Activated CD4-positive, alpha-beta T cell treated with anti-CD3 and anti-CD28 coated beads, Interleukin-10, Interleukin-2, amounts not matched to agents 100 ng/mL and 50 ng/mL, durations not matched to agents 16 hours and 8 hours (primary cell): ENCODE measurements at places on chromosomes 5 and 9.

- DNase-seq = no peak
Observed at GRCh38 chr5:171537923-171538537, 118.6 kb downstream of the FGF18 start.

DNA sequence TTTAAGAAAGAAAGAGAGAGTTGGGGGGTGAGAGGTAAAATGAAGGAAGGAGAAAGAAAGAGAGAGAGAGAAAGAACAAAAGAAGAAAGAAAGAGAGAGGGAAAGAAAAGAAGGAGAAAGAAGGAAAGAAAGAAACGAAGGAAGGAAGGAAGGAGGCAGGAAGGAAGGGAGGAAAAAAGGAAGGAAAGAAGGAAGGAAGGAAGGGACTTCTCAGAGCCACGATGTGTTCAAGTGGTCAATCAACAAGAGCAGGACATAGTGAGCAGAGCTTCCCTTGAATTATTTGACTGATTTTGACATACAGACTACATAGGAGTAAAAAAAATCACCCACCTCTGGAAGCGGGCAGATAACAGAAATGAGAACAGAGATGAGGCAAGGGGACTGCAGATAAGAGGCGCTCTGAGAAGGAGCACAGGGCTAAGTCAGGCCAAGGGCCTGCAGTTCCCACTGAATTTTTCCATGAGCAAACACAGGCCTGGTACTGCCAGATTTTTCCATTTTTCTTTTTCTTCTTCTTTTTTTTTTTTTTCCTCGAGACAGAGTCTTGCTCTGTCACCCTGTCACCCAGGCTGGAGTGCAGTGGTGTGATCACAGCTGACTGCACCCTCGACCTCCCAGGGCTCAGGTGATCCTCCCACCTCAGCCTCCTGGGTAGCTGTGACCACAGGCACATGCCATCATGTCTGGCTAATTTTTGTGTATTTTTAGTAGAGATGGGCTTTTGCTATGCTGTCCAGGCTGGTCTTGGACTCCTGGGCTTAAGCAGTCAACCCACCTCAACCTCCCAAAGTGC is 77.7 kb upstream of the IL17B start:
- no peak for DNase-seq

DNA sequence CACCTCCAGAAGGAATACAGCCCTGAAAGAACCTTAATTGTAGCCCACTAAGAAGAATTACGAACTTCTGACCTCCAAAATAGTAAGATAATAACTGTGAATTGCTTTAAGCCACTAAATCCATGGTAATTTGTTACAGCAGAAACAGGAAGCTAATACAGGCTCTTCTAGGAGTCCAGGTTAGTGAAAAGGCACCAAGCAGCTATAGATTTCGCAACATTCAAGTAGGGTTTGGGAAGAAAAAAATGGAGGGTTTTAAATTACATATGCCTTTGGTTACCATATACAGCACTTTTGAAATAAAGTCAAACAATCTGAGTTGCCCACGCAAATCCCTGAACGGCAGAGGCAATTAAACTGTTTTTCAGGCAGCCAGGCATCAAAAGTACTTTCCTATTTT is 1.7 kb upstream of the ACTL7A start:
- no peak for DNase-seq

DNA sequence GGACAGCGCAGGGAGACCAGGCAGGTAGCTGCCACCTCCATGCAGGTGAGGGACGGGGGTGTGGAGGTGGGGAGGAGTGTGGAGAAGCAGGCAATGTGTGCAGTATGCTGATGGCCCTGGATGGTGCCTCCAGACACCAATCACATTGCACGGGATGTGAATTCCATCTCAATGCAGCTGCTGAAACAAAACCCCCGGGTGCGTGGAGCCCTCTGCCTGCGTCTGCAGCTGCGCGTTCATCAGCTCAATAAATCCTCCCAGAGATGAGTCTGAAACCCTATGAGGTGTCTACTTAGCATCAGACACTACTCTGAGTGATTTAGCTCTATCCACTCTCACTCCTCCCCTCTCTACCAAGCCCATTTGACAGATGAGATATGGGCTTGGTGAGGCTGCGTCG is 10.3 kb downstream of the SOHLH1 start:
- DNase-seq = no peak

GRCh38 chr5:56054666-56055065 is 59.9 kb upstream of the IL6ST start:
- no peak for DNase-seq

DNA sequence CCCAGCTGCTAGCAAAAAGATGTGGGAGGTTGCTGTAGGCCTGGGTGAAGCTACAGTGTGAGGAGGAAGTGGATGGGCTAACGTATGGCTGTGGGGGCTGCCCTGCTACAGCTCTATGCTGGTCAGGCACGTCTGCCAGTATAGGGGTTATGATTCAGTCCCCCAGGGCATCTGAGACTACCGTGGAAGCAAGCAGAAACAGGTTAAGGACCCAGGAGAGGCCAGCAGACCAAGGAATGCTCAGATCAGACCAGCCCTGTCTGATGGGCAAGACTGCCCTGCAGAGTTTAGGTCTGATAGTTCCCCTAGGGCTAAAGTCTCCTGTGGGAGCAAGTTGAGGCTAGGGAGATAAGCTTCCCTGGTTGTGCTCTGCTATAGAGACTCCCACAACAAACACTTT is 416.1 kb upstream of the CTNND2 start:
- DNase-seq = no peak

DNA sequence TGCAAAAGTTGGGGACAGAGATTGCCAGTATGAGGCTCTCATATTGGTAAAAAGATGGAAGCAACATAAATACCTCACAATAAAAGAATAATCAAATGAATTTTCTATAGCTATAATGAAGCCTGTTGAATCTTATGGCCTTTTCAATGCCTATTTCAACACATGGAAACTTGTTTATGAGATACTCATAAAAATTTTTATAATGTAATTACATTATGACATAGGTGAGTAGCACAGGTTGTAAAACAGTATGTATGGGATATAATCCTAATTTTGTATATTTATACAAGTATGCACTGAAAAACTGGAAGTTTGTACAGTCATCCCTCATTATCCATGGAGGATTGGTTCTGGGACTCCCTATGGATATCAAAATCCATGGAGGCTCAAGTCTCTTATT is 21.2 kb upstream of the SEMA5A start:
- DNase-seq = no peak

DNA sequence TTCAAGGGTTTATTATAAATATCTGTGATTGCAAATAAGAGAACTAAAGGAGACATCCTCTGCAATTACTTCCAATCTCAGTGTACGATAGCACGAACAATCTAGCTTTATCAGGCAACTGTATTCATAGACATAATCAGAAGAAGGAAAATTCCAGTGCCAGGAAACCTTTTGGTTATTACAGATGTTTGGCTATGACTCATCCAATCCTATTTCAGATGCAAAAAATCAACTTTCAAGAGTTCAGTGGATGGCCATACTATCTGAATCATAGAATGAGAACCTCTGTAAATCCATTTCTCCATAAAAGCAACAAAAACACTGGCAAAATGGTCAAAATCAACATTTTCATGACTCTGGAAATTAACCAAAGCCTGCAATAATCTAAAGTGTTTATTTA is 37.9 kb downstream of the GAS1 start:
- DNase-seq = no peak

DNA sequence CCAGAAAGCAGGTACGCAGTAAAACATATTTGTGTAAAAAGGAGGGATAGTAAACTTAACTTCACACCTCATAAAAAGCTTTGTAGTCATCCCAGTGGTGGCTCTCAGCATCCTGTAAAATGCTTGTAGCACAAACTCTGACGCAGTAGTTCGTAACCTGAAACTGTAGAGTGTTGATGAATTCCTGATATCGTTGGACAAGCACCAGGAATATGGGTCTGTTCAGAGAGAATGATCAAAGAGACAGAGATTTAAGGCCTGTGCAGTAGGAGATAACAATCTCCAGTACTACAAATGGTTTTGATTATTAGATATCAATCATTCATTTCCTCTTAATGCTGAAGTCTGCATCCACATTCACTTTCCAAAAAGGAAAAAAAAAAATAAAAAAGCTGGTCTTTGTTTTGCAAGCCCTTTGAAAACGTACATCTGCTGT is 148.5 kb downstream of the KIAA0825 start:
- no peak for DNase-seq

GRCh38 chr9:104872656-104873488 is 55.1 kb downstream of the ABCA1 start:
- DNase-seq = no peak

DNA sequence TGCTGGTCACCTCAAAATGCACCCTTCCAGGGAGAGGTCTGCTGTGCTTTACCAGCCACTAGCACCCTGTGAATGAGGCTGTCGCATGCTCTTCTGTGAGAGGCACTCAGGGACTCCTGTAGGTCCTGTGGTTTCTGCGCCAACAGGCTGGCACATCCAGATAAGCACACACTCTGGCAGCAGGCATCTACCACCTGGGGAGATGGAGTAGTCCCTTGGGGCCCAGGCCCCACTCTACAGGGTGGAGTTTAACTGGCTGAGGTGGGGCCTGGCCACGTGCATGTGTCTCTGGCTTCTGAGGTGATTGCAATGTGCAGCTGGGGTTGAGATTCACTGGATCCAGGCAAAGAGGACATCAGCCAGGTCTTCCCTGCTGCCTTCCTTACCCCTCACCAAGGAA is 32.3 kb downstream of the TMEM174 start:
- no peak for DNase-seq
